ENCODE measurements at places on chromosomes 3 and 15.

DNA sequence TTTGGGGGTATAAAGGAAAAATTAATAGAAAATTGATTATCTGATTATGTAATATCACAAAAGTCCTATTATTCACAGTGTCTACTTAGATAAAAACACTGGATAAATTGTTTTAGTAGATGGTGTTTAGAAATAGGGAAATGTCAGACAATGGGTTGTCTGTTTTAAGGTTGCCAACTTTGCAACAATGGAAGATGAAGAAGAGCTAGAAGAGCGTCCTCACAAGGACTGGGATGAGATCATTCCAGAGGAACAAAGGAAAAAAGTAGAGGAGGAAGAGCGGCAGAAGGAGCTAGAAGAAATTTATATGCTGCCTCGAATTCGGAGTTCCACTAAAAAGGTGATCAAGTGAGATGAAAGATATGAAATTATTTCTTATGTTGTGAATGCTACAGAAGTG, 84.0 kb downstream of the CHD2 start:
- no peak for DNase-seq

DNA sequence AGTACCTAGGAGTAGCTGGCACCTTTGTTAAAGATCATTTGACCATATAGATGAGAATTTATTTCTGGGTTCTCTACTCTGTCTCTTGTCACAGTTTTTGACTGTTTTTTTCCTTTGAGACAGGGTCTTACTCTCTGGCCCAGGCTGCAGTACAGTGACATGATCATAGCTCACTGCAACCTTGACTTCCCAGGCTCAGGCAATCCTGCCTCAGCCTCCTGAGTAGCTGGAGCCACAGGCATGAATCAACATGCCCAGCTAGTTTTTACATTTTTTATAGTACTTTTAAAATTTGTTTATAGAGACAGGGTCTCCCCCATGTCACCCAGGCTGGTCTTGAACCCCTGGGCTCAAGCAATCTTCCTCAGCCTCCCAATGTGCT, 45.0 kb downstream of the BCL2L10 start:
- no peak for DNase-seq

DNA sequence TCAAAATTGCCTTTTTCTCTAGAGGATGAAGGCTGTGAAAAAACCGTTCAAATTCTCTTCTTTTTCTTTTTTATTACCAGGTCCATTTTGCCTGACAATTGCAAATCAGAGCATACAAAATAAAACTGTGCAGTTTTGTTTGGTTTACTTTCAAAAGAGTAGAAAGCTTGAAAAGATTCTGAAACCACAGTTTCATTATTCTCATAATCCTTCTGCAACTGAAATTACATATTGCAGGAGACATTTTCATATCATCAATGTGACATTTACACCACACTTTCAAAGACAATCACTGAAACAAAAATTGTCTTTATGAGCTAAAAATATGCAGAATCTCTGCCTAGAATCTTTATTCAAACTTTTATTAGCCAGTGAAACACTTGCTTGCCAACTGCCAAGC, 296.4 kb upstream of the TPRG1 start:
- no peak for DNase-seq

DNA sequence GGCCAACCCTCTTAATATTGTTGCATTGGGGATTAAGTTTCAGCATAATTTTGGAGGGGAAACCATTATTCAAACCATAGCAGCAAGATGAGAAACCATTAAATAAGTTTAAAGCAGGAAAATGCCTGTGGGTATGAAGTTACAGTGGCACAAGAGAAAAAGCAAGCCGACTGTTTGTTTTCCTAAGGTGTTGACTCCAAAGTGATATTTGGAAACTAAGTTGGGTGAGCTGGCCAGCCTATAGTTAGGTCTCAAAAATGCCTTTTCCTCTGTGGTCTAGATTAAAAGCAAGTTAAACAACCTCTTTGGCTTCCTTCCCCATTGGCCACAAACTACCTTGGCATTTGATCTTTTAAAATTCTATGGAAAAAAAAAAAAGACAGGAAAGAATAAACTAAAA, 419.8 kb upstream of the AZI2 start:
- no peak for DNase-seq

DNA sequence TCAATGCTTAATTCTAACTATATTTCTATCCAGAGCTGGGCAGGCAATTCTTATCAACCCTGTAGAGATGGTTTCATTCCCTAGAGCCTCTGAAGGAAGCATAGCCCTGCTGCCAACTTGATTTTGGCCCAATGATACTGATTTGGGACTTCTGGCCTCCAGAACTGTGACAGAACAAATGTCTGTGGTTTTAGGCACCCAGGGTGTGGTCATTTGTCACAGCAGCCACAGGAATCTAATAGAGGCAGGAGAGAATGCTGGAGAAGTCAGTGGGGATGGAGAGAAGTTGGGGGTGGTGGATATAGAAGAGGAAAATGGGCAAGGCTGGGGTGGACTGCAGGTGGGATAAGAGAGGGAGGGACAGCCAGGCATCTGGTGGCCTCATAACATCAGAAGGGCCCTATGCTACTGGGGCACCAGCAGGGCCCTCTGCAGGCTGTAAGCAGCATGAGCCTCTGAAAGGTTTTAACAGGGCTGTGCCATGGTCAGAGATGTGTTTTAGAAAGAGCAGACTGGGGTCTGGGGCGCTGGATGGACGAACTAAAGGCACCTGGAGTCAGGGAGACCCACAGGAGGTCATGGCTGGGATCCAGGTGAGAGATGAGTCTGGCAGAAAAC, 19.8 kb downstream of the MRPS11 start:
- DNase-seq: no peak
